ENCODE measurements at places on chromosomes 5 and 9.

GRCh38 chr5:156037151-156037909 lies 289.6 kb upstream of the SGCD start:
- no peak for DNase-seq

DNA sequence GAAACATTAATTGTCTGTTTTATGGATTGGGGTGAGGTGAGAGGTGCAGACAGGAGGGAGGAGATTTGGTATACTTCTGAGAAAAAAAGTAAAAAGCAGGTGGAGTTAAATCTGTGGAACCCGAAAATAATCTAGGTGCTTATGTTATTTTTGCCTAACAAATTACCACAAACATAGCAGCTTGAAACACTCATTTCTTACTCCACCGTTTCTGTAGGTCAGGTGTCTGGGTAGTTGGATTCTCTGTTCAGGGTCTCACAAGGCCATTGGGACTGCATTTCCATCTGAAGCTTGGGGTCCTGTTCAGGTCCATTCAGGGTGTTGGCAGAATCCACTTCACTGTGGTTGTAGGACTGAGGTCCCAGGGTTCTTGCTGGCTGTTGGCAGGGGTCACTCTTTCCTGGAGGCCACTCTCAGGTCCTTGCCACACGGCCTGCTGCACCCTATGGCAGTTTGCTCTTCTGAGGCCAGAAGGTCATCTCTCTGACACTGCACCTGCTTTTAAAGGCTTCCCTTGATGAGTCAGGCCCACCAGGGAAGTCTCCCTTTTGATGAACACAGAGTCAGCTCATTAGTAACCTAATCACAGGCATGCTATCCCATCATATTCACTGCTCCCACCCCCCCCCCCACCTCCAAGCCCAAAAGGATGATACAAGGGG lies 82.2 kb downstream of the TRIO start:
- DNase-seq = no peak

- DNase-seq = no peak
These were observed 4.0 kb downstream of the MAT2B start for GRCh38 chr5:163509291-163509951.

GRCh38 chr5:100840789-100841188 lies 62.3 kb downstream of the ST8SIA4 start:
- no peak for DNase-seq

- DNase-seq = no peak
These were observed 225.1 kb downstream of the ADGRV1 start for GRCh38 chr5:90783460-90784333.

DNA sequence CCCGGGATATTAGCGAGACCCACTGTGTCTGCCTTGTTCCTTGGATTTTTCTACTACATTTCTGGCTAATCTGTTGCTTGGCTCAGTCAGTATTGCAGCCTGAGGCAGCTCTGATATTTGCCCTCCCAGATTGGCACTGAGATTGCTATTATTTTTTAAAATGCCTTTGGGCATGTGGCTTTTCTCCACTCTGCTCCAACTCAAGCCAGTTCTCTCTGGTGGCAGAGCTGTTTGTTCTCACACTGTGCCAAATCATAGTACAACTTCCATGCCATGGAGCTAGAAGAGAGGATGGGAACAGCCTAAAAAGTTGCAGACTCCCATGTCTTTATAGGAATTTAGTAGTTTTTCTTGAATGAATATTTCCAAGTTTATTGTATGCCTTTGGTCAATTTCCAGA lies 155.9 kb upstream of the ATP10B start:
- no peak for DNase-seq

GRCh38 chr5:5499442-5499841 lies 77.0 kb downstream of the ICE1 start:
- DNase-seq = no peak

- no peak for DNase-seq
These were observed 41.6 kb downstream of the MYO10 start for GRCh38 chr5:16894236-16895057.

DNA sequence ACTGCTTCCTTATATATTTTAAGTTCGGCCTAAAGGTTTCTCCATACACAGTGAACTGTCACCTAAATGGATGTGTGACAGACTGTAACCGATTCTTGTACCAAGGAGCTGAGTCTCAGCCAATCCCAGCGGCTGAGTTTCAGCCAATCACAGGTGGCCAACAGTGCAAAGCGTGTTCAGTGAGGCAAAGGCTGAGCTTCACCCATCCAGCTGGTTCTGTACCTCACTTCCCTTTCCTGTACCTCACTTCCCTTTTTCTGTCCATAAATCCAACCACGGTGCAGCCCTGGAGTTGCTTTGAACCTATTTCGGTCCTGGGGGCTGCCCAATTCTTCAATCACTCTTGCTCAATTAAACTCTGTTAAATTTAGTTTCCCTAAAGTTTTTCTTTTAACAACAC lies 15.7 kb upstream of the TBC1D9B start:
- no peak for DNase-seq

GRCh38 chr5:65961633-65962032 lies 35.3 kb downstream of the ERBIN start:
- DNase-seq = no peak

DNA sequence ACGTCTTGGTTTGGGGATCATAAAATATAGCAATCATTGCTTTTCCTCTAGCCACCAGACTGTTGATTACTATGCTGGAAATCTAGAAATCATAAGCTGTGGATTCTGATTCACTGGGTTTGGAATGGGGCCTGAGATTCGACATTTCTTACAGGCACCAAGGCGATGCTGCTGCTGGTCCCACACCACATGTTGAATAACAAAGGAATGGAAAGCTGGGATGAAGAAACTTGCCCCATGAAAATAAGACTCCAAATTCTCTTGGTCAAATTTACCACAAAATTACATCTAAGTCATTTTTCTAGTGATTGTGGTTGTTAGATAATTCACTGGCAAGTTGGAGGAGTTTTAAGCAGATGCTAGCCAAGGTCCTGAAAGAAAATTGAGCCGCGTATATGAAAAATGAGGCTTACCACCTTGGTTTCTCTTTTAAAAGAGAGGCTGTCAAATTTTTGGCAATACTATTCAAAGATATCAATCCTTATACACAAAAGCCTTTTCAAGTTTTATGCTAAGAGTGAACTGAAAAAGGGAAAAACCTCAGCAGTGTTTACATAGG lies 23.0 kb upstream of the MEIKIN start:
- no peak for DNase-seq

- peak; percentile 50 for DNase-seq
These were observed 26.4 kb downstream of the PSD2 start for GRCh38 chr5:139821806-139822552.

DNA sequence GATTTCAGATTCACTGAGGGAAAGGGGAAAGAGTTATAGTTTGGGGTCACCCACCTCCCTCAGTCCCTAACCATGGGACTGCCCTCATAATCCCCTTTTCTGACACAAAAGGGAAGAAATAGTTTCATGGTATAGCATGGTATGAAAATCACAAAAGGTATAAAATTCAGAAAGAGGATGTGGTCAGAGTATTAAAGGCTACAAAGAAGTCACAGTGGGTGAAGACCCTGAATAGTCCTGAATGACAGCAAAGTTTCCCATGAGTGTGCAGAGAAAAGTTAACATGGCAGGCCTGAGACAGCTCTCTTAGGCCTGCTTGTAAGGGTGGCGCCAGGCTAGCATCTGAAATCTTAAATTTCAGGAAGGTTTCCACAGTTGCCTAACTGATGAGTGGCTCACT lies 290.6 kb upstream of the ZNF608 start:
- no peak for DNase-seq

GRCh38 chr5:149802008-149802680 lies 72.0 kb downstream of the PPARGC1B start:
- DNase-seq = no peak

DNA sequence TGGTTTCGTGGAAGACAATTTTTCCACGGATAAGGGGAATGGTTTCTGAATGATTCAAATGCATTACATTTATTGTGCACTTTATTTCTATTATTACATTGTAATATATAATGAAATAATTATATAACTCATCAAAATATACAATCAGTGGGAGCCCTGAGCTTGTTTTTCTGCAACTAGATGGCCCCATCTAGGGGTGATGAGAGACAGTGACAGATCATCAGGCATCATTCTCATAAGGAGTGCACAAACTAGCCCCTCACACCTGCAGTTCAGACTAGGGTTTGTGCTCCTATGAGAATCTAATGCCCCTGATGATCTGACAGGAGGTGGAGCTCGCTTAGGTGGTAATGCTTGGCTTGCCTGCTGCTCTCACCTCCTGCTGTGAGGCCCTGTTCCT lies 6.4 kb downstream of the ISCA1 start:
- no peak for DNase-seq

- no peak for DNase-seq
These were observed 135.2 kb downstream of the TSSK1B start for GRCh38 chr5:113299591-113299990.

- DNase-seq = no peak
These were observed 21.3 kb downstream of the FKBP15 start for GRCh38 chr9:113199683-113200329.

DNA sequence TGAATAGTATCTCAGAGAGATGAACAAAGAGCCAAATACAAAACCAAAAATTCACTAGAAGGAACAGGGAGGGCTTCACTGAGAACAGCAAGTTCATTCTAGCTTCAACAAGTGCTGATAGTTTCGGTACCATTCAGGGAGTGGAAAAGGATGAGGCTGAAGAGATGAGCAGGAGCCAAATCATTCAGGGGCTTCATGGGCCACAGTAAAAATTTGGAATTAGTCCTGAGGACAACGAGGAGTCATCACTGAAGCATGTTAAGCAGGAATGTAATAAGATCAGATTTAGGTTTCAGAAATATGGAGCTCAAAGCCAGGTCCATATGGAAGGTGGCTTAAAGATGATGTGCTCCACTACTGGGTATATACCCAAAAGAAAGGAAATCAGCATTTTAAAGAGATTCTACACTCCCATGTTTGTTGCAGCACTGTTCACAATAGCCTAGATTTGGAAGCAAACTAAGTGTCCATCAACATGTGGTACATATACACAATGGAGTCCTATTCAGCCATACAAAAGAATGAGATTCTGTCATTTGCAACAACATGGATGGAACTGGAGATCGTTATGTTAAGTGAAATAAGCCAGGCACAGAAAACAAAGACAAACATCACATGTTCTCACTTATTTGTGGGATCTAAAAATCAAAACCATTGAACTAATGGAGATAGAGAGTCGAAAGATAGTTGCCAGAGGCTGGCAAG lies 36.2 kb downstream of the SPOCK1 start:
- no peak for DNase-seq

DNA sequence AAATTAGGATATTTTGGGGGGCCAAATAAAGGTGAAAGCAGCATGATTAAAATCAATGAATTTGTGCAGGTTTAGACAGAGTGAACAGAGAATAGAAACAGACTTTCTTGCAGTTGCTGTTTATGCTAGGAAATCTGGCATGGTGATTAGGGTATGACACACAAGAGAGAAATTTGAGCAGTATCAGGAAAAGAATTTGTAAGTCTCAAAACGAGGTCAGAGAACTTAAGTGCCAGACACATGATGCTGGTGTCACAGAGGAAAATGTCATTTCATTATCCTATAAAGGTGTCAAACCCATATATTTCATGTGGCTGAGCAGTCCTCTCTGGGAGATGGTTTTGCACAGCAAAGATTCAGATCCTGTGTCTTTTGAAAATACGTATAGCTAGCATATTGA lies 15.7 kb downstream of the LVRN start:
- DNase-seq = no peak

DNA sequence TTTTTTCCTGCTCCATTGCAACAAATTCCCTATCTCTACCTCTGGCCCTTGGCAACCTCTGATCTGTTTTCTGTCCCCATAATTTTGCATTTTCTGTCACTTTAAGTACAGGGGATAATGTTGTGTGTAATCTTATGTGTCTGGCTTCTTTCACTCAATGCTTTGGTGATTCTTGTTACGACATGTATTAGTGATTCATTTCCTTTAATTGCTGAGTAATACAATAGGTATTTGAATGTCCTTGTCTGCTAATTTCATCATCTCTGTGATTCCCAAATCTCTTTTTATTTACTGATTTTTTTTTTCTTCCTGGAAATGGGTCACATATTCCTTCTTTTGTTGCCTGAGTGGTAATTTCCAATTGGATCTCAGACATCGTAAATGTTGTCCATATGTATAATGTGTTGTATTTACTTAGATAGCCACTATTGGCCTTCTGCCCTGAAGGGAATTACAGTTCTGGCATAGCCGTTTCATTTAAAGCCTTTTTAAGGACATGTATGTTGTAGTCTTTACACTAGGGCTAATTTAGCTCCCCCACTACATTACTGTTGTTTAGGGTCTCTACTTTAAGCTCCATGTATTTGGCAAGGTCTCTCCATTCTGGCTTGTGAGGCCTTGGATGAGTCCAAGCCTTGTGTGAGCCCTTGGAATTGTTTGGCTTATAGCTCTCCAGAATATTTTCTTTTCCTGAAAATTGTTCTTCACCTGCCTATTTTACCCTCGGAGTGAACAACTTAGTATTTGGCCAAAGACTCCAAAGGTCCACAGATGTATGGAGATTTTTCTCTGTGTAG lies 683.8 kb downstream of the LRRC70 start:
- no peak for DNase-seq

DNA sequence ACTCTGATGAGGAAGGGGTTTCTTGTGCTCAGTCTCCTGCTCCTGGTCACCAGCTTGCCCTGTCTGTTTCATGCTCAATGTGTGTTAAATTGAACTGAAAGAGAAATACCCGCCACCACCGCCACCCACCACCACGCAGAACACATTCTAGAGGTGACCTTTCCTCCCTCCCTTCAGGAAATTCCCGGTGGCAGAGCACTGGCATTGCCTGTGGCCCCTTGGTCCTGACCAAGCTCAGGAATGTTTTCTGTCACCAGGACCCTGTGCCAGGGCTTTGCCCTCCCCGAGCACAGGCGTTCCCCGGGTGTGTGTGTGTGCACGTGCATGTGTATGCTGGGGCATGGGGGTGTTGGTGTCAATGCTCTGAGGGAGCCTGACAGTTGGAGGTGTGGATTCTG lies 10.2 kb upstream of the SLC25A51 start:
- peak; percentile 43 for DNase-seq

- no peak for DNase-seq
These were observed 98.6 kb upstream of the ADAMTS19 start for GRCh38 chr5:129361441-129362025.

GRCh38 chr9:35882996-35883395 lies 12.8 kb upstream of the OR13J1 start:
- DNase-seq = no peak

DNA sequence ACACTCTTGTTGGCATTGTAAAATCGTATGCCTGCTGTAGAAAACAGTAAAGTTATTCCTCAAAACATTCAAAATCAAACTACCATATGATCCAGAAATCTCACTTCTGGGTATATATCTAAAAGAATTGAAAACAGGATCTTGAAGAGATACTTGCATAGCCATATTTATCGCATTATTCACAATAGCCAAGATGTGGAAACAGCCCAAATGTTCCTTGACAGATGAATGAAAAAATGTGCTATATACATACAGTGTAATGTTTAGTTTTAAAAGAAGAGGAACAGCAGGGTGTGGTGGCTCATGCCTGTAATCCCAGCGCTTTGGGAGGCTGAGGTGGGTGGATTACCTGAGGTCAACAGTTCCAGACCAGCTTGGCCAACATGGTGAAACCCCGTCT lies 234.1 kb upstream of the DAB2 start:
- no peak for DNase-seq
